Keratinocyte (primary cell): ENCODE measurements at places on chromosomes 4 and X. TPM values are rescaled to one million over a fixed set of nuclear protein-coding genes. Genes with fewer than 3 reads are reported as not detected.

BEX1 gene
- polyA plus RNA-seq = 2.5 to 24.6 TPM (median 6.4 TPM) in 3 replicates

FABP2 gene
- polyA plus RNA-seq = not detected in 3 replicates

DNA sequence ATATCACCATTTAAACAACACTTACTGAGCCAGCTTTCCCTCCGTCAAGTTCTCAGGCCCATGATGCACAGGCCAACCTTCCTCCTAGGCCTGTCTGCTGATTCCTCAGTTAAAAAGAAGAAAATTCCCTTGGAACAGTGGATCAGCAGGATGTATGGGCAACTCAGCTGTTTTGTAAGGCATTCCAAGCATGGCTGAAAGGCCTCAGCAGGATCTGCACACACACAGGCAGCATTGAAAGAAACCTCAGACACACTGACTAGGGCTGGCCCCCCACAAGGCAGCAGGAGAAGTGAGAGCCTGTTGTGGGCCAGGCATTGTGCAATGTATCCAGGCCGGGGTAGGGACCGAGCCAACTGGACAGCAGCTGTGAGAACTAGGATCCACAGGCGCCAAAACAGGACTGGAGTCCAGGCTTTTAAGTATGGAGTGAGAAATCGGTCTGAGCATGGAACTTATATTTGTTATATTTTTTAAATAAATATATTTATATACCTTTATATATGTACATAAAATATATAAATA lies 171.4 kb downstream of the NWD2 start:
- DNase-seq = no peak

- DNase-seq = no peak
Observed at GRCh38 chr4:139709660-139710059, 44.0 kb downstream of the MGST2 start.

GRCh38 chr4:124650614-124651013 lies 61.9 kb downstream of the ANKRD50 start:
- DNase-seq = no peak

DNA sequence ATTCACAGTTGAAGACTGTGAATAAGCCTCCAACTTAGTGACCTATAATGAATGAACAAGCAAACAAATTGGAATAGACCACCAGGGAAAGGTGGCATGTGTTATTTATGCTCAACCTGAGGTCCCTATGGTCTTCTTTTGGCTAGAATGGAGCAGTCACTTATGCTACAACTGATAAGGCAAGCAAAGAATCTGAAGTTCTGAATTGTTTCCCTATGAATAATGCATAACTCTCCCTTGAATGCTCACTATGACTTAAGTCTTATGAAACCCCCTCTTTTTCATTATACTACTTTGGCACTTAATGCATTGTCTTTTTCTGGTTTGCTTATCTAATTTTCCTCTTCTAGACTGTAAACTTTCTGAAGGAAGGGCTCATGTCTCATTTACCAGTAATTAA lies 2.6 kb downstream of the GIMD1 start:
- DNase-seq = no peak

DNA sequence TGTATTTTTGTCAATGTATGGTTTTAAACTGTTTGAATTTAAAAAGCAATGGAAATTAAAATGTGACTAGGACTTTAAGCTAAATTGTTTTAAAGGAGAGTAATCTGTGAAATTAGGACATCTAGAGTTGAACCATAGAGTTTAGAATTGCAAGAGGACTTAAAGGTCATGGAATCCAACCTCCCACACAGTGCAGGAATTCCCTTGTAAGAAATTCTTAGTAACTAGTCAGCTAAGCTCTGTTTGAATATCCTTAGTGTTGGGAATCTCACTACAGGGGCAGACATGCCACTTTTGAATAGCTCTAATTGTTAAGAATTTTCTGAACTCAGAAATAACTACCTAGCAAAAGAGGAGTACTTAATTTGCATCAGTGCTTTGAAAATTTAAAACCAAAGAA lies 292.9 kb downstream of the IL1RAPL1 start:
- no peak for DNase-seq

DNA sequence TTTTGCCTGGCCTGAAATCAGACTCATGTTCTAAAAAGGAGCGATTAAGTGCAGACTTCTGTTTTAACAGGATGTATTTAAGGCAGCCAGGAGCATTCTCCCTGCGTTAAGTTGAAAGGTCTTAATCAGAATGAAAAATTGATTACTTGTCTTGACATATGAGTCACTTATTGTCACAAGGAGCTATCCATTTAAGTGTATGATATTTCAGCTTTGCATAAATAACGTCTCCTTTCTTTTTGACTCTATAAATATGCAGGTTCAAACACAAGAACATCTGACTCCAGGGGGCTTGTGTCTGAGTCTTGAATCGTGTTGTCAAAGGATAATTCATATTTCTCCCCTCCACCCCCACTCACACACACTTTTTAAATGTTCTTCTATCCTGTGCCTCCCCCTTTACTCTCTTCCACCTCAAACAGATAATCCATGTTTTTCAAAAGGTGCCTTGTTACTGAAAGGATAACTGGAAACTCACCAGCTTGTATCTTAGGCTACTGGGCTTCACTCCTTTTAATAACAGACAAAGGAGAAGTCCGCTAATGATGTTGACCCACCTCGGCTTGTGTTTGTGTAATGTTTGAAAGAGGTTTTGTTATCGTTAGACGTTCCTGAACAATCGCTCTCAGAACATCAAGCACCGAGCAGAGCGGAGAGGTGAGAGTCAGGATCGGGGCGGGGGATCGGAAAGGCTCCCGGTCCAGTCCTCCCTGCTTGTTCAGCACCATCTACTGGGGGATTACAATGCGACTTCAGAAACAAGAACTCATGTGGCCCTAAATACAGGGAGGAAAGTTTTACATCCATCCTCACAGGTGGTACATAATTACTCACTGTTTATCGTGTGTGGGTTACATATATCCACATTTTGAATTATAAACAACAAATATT lies 107.5 kb upstream of the RPL34 start:
- DNase-seq = no peak

DNA sequence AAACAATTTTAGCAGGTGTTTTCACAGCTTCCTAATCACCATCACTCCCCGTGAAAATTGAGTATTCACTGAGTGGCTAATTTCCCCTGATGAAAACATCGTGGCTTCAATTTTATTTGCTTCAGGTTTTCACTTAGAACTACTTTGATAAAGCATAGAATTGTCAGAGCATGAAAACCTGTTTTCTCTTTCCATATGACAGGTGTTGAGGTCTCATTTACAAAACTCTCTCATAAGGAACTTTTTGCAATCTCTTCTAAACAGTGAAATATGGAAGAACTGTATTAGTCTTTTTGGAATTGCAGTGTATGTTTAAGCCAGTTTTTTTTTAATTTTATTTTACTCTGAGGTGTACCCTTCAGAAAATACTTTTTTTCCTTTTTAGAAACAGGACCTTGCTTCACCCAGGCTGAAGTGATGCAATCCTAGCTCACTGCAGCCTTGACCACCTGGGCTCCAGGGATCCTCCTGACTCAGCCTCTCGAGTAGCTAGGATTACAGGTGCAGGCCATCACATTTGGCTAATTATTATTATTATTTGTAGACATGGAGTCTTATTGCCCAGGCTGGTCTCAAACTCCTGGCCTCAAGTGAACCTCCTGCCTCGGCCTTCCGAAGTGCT lies 111.2 kb upstream of the RAPGEF2 start:
- DNase-seq = no peak

GRCh38 chr4:139144911-139145551 lies 32.0 kb downstream of the ELF2 start:
- no peak for DNase-seq
